ENCODE measurements at places on chromosomes 5 and 9.

DNA sequence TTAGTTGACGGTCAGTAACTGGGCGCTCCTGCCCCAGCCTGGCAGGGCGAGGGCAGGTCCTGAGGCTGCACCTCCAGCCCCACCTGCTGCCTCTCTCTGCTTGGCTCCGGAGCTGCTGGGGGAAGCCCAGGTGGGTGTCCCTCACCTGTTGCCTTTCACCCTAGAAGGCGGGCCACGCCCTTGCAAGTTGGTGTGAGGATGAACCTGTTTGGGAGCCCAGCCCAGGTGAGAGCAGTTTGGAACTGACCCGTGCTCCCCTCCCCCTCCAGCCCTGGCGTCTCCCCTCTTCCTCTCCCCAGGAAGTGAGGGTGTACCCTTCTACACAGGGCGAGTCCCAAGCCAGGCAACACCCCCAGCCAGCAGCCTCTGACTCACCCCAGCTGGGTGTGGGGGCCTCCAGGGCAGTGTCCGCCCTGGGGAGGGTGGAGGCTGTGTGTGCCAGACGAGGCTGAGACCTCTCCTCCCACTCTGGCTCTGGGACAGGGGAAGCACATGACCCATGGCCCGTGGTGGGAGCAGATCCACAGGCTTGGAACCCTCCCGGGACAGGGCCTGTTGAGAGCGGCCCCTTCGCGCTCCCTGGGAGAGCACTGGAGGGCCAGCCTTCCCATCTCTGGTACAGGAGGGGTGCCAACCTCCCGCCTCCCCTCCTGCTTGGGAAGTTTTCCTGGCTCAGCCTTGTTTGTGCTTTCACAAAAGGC lies 10.4 kb downstream of the LRRC8A start:
- peak; percentile 86 for DNase-seq

DNA sequence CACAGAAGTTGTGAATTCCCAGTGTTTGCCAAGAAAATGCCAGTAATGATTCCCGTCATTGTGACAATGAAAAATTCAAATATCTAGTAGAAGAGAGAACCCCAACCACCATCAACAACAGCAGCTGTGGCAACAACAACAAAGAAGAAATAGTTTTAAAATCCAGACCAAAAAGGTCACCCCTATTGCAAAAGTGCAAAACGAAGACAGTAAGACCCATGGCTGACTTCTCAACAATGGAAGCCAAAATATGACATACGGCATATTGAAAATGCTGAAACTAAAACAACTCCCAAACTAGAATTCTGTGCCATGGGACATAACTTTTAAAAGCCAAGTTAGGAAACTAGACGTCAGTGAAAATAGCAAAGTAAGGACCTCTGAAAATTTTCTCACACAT lies 270.6 kb downstream of the IRX2 start:
- DNase-seq, result no peak

- DNase-seq, result no peak
Observed at GRCh38 chr5:59071755-59072549, 489.1 kb downstream of the RAB3C start.

DNA sequence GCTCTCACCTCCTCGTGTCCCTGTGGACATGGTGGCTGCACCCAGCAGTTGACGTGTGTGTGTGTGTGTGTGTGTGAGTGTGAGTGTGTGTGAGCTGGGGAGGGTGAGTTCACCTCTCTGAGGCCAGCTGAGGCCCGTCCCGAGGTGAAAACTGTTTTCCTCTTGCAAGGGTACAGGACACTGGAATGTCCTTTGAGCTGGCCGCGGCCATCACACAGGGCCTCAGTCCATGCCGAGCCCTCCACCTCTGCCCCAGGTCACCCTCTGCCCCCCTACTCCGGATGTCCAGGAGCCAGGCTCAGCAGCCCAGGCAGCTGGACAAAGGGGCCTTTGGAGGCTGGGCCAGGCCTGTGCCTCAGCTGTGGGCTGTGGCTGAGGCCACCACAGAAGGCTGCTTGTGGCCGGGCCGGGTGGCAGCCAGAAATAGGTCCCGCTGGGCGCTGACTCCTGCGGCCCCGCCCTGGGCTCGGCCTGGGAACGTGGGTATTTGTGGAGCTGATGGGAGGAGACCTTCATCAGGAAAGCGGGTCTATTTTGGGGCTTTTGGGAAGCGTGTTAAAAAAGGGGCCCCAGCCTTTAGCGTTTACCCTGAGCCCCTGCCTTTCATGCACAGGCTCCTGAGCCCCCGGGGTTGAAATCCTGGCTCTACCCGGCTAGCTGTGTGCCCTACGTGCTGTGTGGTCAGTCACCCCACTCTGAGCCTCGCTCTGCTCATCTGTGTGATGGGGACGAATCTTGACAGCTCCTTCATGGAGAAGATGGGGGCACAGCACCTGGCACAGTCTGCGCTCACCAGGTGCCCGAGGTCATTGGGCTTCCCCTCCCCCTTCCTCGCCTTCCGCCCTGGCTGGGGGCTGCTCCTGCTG lies 75.1 kb upstream of the IER5L start:
- no peak for DNase-seq

DNA sequence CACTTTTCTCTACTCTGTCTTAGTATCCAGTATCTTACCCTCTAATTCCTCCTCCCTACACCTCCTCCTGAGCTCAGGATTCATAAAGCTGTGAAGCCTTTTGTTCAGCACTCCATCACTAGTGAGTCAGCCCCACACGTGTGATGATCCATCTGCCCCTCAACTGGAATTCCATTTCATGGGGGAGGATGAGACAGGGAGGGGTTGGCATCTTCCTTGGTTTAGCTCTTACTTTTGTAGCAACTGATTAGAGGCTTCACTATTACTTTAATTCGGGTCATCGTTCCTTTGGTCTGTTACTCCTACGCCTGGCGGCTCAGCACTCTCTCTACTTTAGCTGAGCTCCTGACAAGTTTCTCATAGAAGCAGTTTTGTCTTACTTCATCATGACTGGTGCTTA lies 11.8 kb downstream of the BTNL8 start:
- DNase-seq, result no peak

- no peak for DNase-seq
Observed at GRCh38 chr9:124348831-124349230, 66.4 kb downstream of the PSMB7 start.

GRCh38 chr9:20658677-20659473 lies 25.2 kb upstream of the FOCAD start:
- DNase-seq, result no peak

- DNase-seq, result no peak
Observed at GRCh38 chr5:85069659-85070640, 685.3 kb upstream of the EDIL3 start.

DNA sequence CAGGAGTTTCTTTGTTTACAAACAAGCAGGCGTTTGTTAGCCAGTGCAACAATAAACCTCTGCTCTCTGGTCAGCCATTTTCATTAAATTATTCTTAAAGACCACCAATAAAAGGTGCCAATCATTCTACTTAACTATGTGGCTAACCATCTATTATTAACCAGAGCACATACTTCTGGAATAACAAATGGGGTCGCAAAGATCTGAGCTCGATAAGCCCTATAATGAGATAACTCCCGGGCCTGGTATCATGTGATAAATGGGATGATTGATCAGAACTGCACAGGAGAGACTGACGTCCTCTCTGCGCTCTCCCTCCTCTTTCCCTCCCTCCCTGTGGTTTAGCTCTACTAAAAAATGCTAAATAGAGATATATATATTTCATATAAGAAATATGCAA lies 488.2 kb downstream of the NTRK2 start:
- no peak for DNase-seq

GRCh38 chr5:64625678-64626077 lies 64.6 kb upstream of the SHISAL2B start:
- no peak for DNase-seq

GRCh38 chr5:133930061-133930812 lies 38.2 kb downstream of the C5orf15 start:
- no peak for DNase-seq

GRCh38 chr9:126991183-126991582 lies 76.6 kb downstream of the RALGPS1 start:
- DNase-seq, result peak; percentile 19

DNA sequence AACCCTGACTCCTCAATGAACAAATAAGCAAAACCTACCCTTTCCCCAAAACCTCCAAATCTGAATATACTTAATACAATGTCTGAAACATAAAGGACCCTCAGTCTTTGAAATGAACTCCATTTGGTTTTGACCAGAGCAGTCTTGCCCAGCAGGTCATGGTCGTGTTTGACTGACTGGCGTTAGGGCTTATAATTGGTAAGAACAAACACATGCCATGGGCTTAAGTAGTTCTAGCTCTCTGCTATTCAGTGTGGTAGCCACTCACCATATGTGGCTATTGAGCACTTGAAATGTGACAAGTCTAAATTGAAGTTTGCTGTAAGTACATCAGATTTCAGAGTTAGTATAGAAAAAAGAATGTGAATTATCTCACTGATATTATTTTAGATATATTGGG lies 42.1 kb downstream of the LRRTM2 start:
- DNase-seq, result no peak

GRCh38 chr9:82799286-82799685 lies 263.7 kb downstream of the RASEF start:
- DNase-seq, result no peak

- DNase-seq, result peak; percentile 59
Observed at GRCh38 chr5:139745800-139746690, 49.6 kb upstream of the PSD2 start.

GRCh38 chr5:93017376-93017775 lies 563.6 kb downstream of the NR2F1-AS1 start:
- no peak for DNase-seq

- DNase-seq, result no peak
Observed at GRCh38 chr5:131384616-131385214, 120.9 kb downstream of the CDC42SE2 start.

- DNase-seq, result peak; percentile 52
Observed at GRCh38 chr9:94065535-94065961, 18.7 kb upstream of the PTPDC1 start.

- peak; percentile 29 for DNase-seq
Observed at GRCh38 chr9:109064963-109065702, 51.8 kb upstream of the CTNNAL1 start.

DNA sequence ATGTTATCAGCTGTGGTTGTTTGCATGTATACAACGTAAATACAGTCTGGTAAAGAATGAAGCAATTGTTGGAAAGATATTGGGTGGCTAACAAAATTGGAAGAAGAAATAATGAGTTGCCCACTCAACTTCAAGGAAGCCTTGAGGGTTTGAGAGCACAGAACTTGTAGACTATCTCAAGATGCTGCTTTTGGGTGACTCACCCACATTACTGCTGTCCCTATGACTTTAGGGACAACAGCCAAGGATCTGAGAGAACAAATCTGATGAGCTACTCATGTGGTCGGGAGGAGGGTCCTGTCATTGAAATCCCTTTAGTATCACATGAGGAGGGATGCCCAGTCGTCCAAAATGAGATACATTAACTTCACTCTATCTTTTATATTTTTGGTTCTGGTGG lies 261.8 kb downstream of the GAS1 start:
- DNase-seq, result no peak

DNA sequence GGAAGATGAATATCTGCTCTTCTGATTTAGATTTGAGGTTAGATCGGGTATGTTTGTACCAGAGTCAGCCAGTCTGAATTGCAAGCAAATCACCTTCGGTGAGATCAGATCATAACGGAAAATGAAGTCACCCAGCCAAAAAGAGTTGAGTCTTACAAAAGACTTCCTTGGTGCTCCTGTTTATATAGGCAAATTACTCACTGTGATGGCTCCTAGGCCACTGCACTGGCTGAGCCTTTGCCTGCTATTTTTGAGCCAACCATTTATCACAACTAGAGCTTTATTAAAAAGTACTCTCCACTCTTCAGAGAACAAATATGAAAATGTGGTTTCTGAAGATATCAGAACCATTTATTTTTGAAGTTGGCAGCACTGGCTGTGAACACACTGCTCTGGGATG lies 277.7 kb upstream of the PCSK5 start:
- no peak for DNase-seq

DNA sequence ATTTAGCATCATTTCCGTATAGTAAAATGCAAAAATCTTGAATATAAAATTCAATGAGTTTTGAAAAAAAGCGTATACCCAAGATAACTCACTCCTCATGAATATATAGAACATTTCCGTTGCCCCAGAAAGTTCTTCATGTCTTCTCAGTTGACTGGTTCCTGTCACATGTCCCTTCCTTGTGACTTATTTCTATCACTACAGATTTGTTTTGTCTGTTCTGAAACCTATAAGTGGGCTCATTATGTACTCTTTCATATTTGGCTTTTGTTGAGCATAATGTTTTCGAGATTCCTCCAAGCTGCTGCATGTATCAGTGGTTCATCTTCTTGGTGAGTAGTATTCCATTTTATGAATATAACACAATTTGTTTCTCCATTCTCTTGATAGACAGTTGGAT lies 11.0 kb upstream of the HACD4 start:
- no peak for DNase-seq

DNA sequence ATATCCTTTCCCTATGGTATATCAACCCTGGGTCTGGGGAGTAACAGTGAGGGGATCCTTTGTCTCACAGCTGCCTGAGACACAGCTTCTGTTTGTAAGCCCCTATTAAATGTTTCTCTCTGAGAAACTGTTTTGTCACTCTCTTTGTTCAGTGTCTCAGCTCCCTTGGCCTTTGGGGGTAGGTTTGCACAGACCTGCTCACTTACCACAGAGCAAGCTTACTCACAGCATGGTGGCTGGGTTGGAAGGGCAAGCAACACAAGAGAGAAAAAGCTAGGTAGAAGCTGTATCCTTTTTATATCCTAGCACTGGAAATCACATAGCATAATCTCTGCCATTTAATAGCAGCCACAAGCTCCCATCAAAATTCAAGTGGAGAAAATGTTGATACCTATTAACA lies 4.5 kb downstream of the BAAT start:
- no peak for DNase-seq

DNA sequence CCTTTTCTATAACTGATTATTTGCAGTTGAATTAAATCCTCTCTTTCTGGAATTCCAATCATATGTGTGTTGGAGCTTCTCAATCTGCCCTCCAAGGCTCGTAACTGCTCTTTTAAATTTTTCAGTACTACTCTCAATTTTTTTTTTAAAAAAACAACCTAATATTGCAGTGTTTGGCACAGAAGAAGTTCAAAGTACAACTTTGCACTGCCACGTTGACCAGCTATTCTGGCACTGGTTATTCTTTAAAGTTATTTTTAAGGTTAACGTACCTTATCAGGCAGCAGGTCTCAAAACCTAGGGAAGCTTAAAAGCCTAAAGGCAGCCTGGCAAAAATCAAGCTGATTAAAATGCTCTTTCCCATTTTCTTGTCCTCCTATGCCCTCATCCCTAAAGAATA lies 120.5 kb downstream of the GHR start:
- DNase-seq, result no peak

DNA sequence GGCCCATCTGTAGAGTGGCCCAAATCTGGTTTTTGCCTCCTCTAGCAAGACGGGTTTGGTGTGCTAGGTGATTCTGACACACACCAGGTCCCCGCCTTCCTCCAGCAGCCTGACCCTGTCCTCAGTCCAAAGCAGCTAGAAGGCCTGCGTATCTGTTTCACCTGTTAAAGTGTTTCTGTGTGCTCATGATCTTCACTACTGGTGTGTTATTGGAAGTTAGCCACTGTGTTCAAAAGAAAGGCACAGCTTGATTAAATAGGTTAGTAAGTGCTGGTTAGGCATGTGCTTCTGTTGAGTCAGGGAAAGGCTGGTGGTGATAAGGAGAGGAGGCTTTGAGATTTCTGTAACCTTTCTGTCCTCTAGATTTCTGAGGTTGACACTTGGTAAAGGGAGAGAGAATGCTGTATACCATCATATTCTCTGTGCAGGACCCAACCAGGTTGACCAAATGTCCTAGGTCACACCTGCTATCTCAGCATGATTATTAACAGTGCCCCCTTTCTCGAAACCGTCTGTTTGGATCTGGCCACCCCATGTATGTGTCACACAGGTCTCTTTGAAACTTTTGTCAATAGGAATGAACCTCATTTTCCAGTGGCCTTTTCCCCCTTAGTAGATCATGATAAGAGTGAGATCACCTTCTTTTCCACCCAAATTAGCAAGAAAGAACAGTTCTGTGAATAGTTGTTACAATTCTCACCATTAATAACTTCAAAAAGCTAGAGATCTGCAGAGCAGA lies 58.8 kb downstream of the ARHGAP26 start:
- DNase-seq, result peak; percentile 58
